Naive thymus-derived CD4-positive, alpha-beta T cell (primary cell): ENCODE measurements at places on chromosomes 5 and 9.

DNA sequence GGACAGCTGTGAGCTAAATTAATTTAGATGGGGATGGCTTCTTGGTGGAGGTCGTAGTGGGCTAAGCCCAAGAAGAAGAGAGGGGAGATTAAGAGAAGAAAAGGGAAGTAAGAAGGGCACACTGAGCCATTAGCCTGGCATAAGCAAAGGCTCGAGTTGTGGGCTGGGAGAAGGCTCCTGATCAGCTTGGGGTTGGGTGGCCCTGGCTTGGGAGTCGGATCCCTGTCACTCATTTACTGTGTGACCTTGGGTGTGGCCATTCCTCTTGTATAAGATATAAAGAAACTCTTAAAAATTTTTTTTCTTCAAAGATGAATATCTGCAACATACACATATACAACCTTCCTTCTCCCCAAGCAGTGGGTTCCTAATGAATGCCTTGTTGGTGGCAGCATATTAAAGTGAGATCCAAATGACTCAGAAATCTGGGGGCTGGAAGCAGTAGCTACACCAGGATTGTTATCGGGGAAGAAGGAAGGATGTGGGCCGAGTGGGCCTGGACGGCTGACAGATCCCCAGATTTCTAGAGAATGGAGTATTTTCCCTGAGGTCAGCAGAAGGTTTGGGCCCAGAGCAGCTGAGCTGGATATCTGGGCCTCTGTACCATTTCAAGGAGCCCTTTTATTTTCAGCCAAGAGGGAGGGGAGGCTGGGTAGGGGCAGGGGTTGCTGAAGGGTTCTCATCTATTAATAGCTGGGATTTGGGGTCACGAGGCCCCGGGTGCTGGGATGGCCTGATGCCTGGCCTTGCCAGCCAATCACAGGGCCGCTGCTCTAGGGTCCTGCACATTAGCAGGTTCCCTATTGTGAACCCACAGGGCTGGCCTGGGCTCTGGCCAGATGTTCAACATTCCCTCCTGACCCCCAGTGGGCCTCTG, 52.1 kb downstream of the PPARGC1B start:
- DNase-seq: no peak

DNA sequence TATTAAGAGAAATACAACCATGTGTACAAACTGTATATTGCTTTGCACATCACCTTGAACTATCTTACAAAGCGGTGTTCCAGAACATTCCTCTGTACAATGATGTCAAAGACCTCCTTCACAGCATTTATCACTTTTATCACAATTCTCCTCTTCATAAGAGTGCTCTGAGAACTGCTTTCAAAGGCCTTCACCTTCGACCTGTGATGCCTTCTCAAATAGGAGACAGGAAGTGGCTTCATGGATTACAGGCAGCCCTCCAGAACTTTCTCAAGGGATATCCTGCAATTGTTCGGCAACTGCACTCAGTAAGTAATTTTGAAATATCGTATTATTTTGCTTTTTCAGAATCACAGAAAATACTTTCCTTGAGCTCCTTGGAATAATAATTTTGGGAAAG, 68.0 kb upstream of the IL7R start:
- no peak for DNase-seq

DNA sequence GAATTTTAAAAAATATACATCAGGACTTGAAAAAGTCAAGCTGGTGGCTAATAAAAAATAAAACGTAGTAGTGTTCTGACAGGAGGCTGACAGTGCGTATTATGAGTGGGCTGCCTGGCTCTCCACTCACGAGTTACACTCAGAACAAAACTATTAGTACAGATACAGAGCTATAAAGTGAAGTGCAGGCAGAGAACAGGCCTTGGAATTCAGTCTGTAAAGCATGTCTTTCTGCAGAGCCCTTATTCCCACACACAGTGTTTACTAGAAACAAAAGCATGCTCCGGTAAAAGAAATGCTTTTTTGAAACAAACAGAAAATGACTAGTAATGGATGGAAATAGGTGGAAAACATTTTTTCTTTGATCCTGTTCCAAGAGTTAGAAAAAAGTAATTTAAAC, 334.7 kb downstream of the DIRAS2 start:
- no peak for DNase-seq

- no peak for DNase-seq
These were observed 111.4 kb downstream of the FANCC start for GRCh38 chr9:95206143-95206542.

DNA sequence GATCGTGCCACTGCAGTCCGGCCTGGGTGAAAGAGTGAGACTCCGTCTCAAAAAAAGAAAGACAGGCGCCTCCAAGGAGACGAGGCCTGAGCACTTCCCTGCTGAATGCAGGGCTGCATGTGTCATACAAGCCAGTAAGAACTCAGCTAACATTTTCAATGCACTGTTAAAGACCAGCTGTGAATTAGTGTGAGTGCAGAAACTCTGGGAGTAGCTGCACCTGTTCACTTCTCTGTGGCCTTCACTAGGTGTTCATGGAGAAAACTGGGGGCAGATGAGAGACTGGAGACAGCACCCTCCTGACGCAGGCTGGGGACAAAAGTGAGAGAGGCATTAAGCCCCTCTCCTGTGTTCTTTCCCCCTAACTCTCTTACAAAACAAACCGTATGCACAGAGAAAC, 41.8 kb downstream of the FBXO10 start:
- DNase-seq: no peak

DNA sequence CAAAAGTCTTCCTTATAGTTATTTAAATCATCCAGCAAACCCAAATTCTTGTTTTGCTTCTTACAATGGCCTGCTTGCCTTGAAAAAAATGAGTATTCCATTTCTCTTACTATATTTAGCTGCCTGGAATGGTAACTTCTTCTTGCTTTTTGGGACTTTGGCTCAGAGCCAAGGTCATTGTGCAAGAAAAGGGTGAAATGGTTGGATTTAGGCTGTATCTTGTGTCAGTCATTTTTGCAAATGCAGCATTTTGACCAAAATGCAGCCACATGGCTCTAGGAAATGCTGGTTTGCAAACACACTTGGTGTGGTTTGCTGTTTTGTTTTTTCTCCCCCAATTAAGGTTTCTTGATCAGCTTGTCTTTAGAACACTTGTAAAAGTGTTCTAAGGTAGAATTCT, 133.3 kb upstream of the ELL2 start:
- no peak for DNase-seq

- DNase-seq: no peak
These were observed 75.8 kb downstream of the ADAMTSL1 start for GRCh38 chr9:18549772-18550171.

GRCh38 chr5:164062304-164062703, 556.9 kb downstream of the MAT2B start:
- DNase-seq: no peak

DNA sequence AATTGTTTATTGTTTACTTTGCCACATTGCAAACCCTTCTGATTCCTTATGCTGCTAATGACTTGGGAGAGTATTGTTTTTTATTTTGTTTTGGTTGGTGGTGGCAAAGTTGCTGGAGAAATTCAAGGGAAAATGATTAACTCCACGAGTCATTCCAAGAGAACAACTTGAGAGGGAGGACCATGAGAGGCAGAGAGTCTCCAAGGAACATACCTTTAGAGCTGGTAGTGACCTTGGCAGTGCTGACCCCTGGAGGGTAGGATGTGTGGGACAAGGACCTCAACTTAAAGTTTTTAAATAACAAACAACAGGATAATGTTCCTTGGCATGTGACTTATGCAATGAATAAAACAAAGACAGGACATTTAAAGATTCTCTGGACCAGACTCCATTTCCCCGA, 139.7 kb downstream of the LRRC70 start:
- no peak for DNase-seq

DNA sequence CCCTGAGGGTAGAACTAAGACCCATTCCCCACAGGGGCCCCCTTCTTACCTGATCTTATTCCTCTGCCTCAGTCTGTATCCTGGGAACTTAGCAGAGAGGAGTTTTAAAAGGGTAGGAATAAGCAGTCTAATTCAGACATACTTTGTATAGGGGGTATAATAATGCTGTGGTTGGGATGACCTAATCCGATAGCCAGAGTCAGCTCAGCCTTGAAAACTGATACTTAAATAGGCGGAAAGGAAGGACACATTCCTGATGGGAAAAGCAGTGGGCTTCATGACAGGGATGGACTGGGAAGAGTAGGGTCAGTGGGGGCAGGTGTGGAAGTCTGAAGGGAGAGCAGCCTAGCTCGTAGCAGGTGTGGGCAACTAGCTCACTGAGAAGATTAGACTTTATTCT, 52.2 kb upstream of the TESK1 start:
- no peak for DNase-seq

- no peak for DNase-seq
These were observed 274.5 kb upstream of the PTGER4 start for GRCh38 chr5:40405230-40405629.

DNA sequence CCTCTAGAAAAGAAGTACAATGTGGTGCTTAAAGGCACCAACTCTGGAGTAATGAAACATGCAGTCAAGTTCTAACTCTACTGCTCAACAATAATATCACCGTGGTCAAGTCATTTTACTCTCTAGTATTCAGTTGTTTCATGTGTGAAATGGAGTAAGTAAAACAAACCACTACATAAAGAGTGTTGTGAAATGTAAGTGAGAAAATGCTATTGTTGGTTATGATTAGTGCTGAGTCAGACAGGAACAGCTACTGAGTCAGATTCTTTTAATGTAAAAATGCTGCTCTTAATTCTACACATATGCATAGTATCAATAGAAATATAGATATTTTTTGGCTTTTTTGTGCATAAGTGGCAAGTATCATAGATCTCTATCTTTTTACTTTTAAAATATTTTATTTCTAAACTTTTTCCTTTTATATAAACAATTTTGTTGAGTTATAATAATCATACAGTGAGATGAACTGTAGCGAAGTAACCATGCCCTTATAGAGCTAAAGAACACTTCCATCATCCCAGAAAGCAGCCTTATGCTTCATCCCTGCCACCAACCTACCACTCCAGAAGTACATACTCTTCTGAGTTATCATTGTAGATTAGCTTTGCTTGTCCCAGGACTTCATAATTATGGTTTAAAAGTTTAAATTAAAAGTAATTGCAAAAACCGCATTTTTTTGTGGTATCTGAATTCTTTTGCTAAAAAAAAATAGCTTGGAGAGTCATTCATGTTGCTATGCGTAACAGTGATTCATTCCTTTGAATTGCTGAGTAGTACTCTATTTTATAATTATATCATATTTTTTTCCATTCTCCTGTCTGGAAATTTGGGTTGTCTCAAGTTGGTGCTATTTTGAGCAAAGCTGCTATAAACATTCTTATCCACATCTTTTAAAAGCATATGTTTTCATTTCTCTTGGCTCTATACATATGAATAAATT, 548.2 kb upstream of the CLINT1 start:
- DNase-seq: no peak

DNA sequence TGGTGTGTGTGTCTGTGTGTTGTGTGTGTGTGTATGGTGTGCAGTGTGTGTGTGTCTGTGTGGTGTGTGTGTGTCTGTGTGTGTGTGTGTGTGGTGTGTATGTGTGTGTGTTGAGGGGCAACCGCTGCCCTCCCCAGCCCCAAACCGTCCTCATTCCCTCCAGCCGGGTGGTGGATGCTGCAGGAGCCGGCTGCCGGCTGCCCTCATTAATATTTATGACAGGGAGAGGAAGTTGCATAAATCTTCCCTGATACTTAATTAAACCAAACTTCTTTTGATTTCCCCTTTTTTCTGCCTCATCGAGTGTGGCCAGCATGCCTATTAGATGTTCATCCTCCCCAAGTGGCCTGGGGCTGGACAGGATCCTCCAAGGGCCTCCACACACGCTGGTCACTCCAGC, 121.4 kb upstream of the MVB12B start:
- no peak for DNase-seq

- no peak for DNase-seq
These were observed 285.4 kb downstream of the MAST4 start for GRCh38 chr5:66881480-66882161.

DNA sequence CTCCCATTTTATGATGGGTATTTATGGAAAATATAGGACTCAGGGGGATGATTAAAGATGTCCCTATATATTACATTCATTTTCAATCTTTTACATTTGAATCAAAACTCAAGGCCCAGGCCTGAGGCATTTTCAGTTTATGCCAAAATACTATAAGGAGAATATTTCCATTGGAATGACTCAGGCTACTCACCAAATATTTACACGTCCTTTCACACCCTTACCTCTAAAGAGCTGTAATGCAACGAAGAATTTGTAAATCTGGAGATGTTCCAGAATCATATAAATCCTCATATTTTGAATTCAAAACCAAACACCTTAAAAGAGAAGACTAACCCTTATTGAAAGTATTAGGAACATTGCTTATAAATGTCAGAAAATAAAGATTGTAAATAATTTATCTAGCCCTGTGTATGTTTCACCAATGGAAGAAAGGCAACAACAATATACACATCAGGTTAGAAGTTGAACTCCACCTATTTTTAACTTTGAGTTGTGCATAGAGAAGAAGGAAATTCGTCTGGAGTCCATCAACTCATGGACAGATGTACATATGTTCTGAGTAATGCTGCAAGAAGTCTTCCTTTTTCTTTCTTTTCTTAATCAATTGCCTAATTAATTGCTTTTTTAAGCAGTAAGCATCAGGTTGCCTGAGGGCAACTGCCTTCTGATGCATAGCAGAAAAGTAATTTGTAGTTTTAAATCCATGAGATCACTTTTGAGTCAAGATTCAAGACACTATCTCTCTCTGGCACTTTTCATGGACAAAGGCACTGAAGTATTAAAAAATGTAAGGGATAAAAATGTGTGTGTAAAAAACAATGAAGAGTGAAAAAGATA, 579.3 kb upstream of the RGMB start:
- DNase-seq: no peak

DNA sequence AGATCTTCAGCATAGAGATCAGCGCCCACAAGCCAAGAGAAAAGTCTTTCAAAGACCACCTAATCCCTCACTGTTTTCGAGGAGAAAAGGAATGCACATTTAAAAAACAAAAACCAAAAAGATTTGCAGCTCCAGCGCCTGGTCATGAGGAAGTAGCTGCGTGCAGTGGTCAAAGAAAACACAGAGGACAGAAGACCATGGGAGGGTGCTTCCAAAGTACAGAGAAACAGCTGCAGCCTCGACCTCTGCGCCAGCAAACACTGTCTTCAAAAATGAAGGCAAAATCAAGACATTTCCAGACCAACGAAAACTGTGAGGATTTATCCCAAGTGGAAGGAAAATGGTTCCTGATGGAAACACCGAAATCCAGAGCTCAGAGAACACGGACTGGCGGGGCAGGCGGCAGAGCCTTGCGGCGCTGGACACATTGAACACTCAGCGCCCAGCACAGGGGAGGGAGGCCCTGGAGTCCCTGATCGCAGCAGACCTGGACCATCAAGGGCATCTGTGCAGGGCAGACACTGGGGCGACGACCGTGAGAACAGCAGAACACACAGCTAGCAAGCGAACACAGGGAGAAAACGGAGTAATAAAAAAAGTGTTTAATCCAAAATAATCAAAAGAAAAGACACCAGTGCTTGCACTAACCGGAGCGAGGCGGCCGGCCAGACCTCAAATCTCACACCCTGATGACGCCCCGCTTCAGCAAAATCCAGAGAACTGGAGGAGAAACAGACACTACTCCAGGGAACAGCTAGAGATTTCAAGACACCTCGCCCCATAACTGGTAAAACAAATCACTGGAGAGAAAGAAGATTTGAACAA, 12.6 kb upstream of the SLC12A7 start:
- no peak for DNase-seq
